ENCODE measurements at places on chromosomes 4 and X. TPM values are rescaled to one million over a fixed set of nuclear protein-coding genes. Genes with fewer than 3 reads are reported as not detected.

RRH gene
- not detected for total RNA-seq

GPM6B gene
- total RNA-seq: 0.33 TPM

DDX60 gene
- total RNA-seq: 11.1 TPM

UGT2B11 gene
- not detected for total RNA-seq

LAS1L gene
- 21.5 TPM for total RNA-seq

CLCN4 gene
- 14.0 TPM for total RNA-seq

SHROOM3 gene
- total RNA-seq: 1.6 TPM

PAGE5 gene
- total RNA-seq: not detected

TRIM61 gene
- not detected for total RNA-seq

SPANXN4 gene
- total RNA-seq: not detected

MTNR1A gene
- not detected for total RNA-seq

SPANXC gene
- total RNA-seq: not detected

KANTR gene
- 7.5 TPM for total RNA-seq

PGAM4 gene
- not detected for total RNA-seq

SLC25A43 gene
- total RNA-seq: 20.5 TPM

CSAG2 gene
- not detected for total RNA-seq

TKTL2 gene
- total RNA-seq: not detected

PAGE2B gene
- total RNA-seq: not detected

CENPI gene
- 17.7 TPM for total RNA-seq

SRPK3 gene
- total RNA-seq: not detected

PWWP3B gene
- total RNA-seq: 0.19 TPM

CTAG2 gene
- not detected for total RNA-seq

SLC6A14 gene
- total RNA-seq: not detected

VEGFC gene
- total RNA-seq: 30.4 TPM

AVPR2 gene
- total RNA-seq: not detected

RBM46 gene
- total RNA-seq: 0.10 TPM

KIT gene
- total RNA-seq: 21.4 TPM

CFAP99 gene
- total RNA-seq: 0.19 TPM

PAGE1 gene
- total RNA-seq: not detected

RPS6KA6 gene
- 1.1 TPM for total RNA-seq

TEX13D gene
- total RNA-seq: not detected

TMPRSS11A gene
- not detected for total RNA-seq

MAGEC1 gene
- not detected for total RNA-seq

HMX1 gene
- not detected for total RNA-seq

FAM53A gene
- total RNA-seq: 3.6 TPM

HERC5 gene
- 2.0 TPM for total RNA-seq

TLR1 gene
- total RNA-seq: 4.6 TPM

CDKL2 gene
- 0.29 TPM for total RNA-seq

EMCN gene
- total RNA-seq: 158 TPM

CXorf49 gene
- total RNA-seq: not detected

GRIA2 gene
- not detected for total RNA-seq

ZNF630 gene
- total RNA-seq: 1.3 TPM

MAGEB18 gene
- total RNA-seq: not detected

PDCL2 gene
- not detected for total RNA-seq

TET2 gene
- total RNA-seq: 22.9 TPM

PAK3 gene
- 0.29 TPM for total RNA-seq

GATA1 gene
- not detected for total RNA-seq

TCEAL5 gene
- not detected for total RNA-seq

FGF16 gene
- 6.2 TPM for total RNA-seq

PNMA6A gene
- 1.3 TPM for total RNA-seq

MAOA gene
- total RNA-seq: 65.0 TPM

NDNF gene
- total RNA-seq: not detected

PPEF1 gene
- total RNA-seq: not detected

PTTG2 gene
- total RNA-seq: not detected

TLR2 gene
- total RNA-seq: 0.57 TPM

DDX53 gene
- total RNA-seq: not detected

OSTC gene
- 272 TPM for total RNA-seq

GCNA gene
- 0.98 TPM for total RNA-seq

MAP7D2 gene
- 0.38 TPM for total RNA-seq

Data from vein endothelial cell (primary cell).